ENCODE measurements at places on chromosomes 1 and 21. TPM values are rescaled to one million over a fixed set of nuclear protein-coding genes. Genes with fewer than 3 reads are reported as not detected.

Gene SLC1A7
- total RNA-seq: not detected

Gene DNAH14
- 22.3 TPM for total RNA-seq

Gene AIRE
- total RNA-seq: not detected

Gene GJA9
- not detected for total RNA-seq

Gene LPAR3
- not detected for total RNA-seq

GRCh38 chr1:93851327-93851712, 27.7 kb downstream of the DNTTIP2 start:
- no peak overlapping the region for H3K27ac ChIP-seq
- DNase-seq: no peak
- no peaks in the 10 kb centered on the region for H3K36me3 ChIP-seq
- H3K4me3 ChIP-seq: no peak overlapping the region
- H3K4me1 ChIP-seq: no peaks in the 10 kb centered on the region

DNA sequence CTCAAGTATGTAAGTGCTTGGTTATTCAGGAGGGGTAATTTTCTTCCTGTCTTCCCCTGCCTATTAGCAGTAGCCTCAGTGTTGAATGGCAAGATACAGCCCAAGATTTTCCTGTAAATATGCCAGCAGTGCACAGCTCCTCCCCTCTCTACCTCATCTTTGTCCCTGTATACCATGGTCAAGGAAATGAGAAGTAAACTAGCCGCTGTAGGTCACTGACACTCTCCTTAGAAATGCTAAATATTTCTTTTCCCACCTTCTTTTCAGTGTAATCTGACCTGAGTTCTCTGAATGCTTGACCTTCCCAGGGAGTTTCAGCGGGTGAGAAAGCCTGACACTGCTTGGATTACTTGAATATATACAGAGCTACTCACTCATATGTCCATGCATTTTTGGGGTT, 84.1 kb upstream of the ZNF326 start:
- H3K27ac ChIP-seq: no peak overlapping the region
- no peaks in the 10 kb centered on the region for H3K36me3 ChIP-seq
- H3K4me3 ChIP-seq: no peak overlapping the region

DNA sequence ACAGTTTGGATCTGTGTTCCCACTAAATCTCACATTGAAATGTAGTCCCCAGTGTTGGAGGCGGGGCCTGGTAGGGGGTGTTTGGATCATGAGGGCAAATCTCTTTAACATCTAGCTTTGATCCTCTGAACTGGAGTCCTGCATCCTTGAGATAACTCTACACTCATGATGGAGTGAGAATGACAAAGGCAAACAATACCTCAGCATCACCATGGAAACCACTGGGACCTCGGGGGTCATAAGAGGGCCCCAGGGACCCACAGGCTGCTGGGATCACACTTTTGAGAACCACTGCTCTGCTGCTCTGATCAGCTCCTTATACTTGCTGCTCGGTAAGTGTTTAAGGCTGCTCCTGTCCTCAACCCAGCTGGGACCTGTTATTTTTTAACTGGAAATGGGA, 13.4 kb upstream of the OBSCN start:
- no peak overlapping the region for H3K4me3 ChIP-seq
- H3K27me3 ChIP-seq: no peaks in the 10 kb centered on the region
- no peaks in the 10 kb centered on the region for H3K4me1 ChIP-seq
- DNase-seq: no peak
- H3K36me3 ChIP-seq: no peaks in the 10 kb centered on the region

DNA sequence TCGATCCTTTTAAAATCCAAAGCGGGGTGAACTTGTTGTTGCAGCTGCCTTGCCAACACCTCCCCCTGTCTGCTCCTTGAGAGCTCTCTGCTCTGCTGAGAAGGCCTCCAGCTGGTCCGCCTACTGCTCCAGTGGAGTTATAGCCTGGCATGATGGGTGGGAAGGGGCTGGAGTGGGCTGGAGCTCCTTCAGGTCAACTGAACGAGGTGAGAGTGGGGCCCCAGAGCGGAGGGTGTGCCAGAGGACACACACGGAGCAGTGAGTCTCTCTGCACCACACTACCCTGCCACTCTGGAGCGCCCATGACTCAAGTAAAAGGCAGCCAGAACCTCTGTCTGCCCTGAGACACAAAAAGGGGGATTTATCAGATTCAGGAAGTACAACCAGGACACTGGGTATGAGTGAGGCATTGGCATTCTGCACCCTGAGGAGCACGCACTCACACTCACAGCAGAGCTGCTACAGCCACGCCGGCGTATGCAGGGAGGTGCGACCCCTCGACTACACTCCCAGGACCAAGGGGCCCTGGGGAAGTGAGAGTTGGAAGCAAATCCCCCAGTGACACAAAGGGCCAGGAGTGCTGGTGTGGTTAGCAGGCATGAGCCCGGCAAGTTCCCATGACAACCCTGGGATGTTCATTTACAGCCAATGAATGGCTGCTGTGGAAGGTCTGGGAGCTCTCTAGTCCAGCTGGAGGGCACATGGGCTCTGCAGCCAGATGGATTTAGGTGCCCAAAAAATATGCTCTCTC, 28.0 kb upstream of the EVA1B start:
- peak overlapping the region; percentile 68 for H3K27ac ChIP-seq
- no peaks in the 10 kb centered on the region for H3K27me3 ChIP-seq
- peaks cover 55% of the 10 kb centered on the region for H3K4me1 ChIP-seq

DNA sequence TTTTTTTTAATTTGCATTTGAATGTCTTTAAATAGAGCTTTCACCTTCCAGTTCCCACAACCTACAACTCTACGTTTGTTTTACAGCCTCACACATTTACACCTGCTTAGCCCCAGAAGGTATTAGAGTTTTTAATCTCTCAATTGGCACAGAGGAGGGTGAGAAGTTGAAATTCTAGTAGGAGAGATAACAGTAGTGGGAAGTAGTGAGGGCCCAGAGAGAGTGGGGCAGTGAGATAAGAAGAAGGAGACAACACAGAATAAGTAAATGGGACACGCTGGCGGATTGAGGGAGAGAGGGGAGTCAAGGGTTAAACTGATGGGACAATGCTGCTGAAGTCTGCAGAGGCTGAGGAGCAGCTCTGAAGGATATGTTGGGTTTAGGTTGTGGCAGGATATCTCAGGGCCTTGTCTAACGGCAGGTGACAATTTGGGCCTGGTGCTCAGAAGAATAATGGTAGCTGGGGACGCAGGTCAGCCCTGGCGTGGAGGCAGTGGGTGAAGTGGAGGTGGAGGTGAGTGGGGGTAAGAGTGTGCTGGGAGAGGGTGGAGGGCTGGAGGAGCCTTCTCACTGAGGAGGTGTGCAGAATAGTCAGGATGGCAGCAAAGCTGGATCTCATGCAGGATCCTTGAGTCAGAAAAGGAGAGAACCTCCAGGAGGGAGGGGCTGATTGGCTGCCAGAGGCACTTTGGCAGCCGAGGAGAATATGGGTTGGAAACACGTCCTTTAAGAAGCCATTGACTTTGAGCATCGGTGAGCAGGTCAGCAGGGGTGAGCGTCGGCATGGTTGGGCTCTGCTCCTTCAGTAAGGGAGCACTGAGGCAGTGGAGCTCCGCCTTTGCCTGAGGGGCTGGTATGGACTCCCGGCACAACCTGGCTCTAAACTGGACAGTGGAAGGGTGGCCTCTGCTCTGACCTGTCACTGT, 72.9 kb downstream of the SYT6 start:
- no peak for DNase-seq
- peaks cover 22% of the 10 kb centered on the region for H3K4me1 ChIP-seq
- no peak overlapping the region for H3K27ac ChIP-seq
- H3K4me3 ChIP-seq: no peak overlapping the region

DNA sequence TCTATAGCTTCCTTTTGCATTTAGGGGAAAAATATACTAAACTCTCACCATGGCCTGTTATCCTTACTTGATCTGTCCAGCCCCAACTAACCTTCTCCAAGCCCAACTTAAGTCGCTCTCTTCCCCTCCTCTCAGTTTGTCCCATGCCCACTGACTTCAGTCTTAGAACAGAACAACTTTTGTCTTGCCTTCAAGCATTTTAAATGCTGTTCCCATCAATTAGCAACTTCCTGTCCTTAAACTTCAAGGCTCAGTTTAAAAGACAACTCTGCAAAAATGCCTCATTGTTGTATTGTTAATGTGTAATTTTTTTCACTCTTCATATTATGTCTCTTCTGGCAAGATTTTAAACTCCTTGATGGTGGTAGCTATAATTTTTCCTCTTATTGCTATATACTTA, 526.9 kb downstream of the NEGR1 start:
- H3K27ac ChIP-seq: no peak overlapping the region
- H3K4me3 ChIP-seq: no peak overlapping the region
- no peaks in the 10 kb centered on the region for H3K27me3 ChIP-seq
- no peaks in the 10 kb centered on the region for H3K4me1 ChIP-seq
- H3K36me3 ChIP-seq: no peaks in the 10 kb centered on the region

- H3K27me3 ChIP-seq: no peaks in the 10 kb centered on the region
- no peak overlapping the region for H3K4me3 ChIP-seq
- peaks cover 8% of the 10 kb centered on the region for H3K4me1 ChIP-seq
- DNase-seq: peak; percentile 34
- H3K27ac ChIP-seq: no peak overlapping the region
Measured at GRCh38 chr1:32485554-32486255, 20.8 kb downstream of the ZBTB8B start.

- H3K36me3 ChIP-seq: no peaks in the 10 kb centered on the region
- no peaks in the 10 kb centered on the region for H3K27me3 ChIP-seq
- no peak overlapping the region for H3K4me3 ChIP-seq
- H3K27ac ChIP-seq: no peak overlapping the region
- no peak for DNase-seq
Measured at GRCh38 chr1:195278644-195279043, 1329.6 kb downstream of the KCNT2 start.
